ENCODE measurements at places on chromosomes 12 and 14. TPM values are rescaled to one million over a fixed set of nuclear protein-coding genes. Genes with fewer than 3 reads are reported as not detected.
A peak's percentile ranks its signal among the peaks of the same experiment; 100 is the strongest.

GRCh38 chr12:44812062-44812461 lies 64.1 kb downstream of the NELL2 start:
- H3K4me3 ChIP-seq, result no peak overlapping the region
- peak; percentile 79 for DNase-seq
- peaks cover 3% of the 10 kb centered on the region for H3K4me1 ChIP-seq
- peaks cover 8% of the 10 kb centered on the region for H3K36me3 ChIP-seq
- H3K27ac ChIP-seq, result no peak overlapping the region
- H3K27me3 ChIP-seq, result no peaks in the 10 kb centered on the region

- H3K27ac ChIP-seq, result peak within 1 kb of the TSS; percentile 95
- DNase-seq, result peak; percentile 81
- peaks cover 86% of the 10 kb centered on the region for H3K4me1 ChIP-seq
- H3K27me3 ChIP-seq, result no peaks in the 10 kb centered on the region
- no peaks in the 10 kb centered on the region for H3K36me3 ChIP-seq
These were observed at the start of gene SETD1B for GRCh38 chr12:121803861-121804416. SETD1B (plus strand) TSS chr12:121804009; CDS start chr12:121804738, 729 bp downstream.

DNA sequence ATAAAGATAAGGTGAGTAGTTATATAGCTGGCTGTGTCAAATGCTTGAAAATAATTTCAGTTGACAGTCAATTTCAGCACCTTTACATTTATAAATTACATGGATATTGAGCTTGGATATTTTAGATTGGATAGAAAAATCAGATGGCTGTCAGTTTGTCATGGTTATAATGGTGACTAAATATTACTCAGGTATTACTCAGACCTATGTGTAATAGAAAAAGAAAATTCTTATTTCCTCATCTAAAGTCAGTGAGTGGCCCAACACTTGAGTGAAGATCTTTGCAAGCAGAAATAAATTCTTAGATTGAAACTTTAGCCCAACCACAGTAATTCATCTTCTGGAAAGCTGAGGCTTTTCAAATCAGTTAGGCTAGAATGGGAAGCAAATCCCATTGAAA lies 354.4 kb downstream of the NAV3 start:
- no peak overlapping the region for H3K27ac ChIP-seq
- H3K4me3 ChIP-seq, result no peak overlapping the region
- DNase-seq, result no peak
- H3K36me3 ChIP-seq, result no peaks in the 10 kb centered on the region

NUAK1 gene
- total RNA-seq, result not detected

GRCh38 chr12:112967858-112968257 lies 10.5 kb upstream of the OAS2 start:
- no peak overlapping the region for H3K4me3 ChIP-seq
- no peaks in the 10 kb centered on the region for H3K36me3 ChIP-seq
- no peaks in the 10 kb centered on the region for H3K27me3 ChIP-seq
- no peak for DNase-seq
- no peaks in the 10 kb centered on the region for H3K4me1 ChIP-seq
